Fibroblast of lung (primary cell): ENCODE measurements at places on chromosomes 6 and 20. TPM values are rescaled to one million over a fixed set of nuclear protein-coding genes. Genes with fewer than 3 reads are reported as not detected.

- peak; percentile 43 for DNase-seq
These were observed 4.4 kb upstream of the IFNGR1 start for GRCh38 chr6:137223370-137224131.

- peak; percentile 75 for DNase-seq
These were observed 814.8 kb downstream of the MAFB start for GRCh38 chr20:39874049-39874893.

GRCh38 chr20:64029293-64030117 lies 6.5 kb upstream of the C20orf204 start:
- no peak for DNase-seq

DNA sequence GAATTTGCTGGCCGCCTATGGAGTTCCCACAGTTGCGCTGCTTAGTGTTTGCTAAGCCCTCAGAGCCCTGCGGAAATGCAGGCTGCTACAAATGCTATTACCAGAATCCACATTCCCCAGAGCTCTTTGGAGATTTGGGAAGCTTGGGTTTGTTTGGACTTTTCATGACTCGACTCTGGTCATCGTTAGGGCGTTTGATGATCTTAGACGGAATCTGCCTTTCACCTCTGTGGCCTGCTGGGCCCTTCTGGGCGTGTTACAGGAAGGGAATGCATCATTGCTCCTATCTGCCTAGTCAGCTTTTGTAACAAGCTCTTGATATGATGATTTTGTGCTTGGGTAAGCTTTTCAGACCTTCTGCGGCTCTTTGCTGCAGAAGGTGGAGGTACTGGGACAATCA lies 50.8 kb downstream of the EYA2 start:
- no peak for DNase-seq

GRCh38 chr6:73369563-73369962 lies at the start of gene OOEP:
Gene OOEP (minus strand): TSS chr6:73369897. CDS start chr6:73369792, 105 bp downstream.
- DNase-seq: no peak

DNA sequence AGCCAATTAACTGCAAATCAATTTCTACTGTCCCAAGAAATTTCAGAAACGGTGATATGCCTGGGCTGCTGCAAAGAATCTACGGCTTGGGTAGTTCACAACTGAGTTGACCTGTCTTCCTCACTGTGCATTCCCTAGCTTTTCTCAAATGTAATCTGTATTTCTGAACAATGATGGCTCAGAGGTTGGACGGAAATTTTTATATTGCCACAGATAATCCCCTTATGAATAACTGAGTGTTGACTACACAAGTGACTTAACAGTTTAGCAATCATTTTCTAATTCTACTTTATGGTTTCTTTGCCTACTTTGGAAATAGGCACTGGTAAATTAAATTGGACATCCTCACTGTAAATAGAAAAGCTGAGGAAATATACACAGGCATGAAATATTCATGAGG lies 94.5 kb downstream of the ARHGAP18 start:
- DNase-seq: no peak

DNA sequence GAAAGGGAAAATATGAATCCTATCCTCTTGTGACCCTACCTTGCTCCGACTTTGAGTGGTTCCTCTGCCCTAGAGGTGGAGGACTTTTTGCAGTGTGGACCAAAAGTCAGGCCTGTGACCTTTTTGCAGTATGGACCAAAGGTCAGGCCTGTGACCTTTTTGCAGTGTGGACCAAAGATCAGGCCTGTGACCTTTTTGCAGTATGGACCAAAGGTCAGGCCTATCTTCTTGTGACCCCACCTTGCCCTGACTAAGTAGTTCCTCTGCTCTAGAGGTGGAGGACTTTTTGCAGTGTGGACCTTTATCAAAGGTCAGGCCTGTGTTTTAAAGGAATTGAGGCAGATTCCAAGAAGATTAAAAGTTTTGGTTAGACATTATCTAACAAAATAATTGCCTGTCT lies 10.9 kb upstream of the ERVFRD-1 start:
- no peak for DNase-seq

- DNase-seq: peak; percentile 15
These were observed 55.9 kb upstream of the LOC128125822 start for GRCh38 chr6:63516186-63516944.

- no peak for DNase-seq
These were observed 913.0 kb downstream of the C6orf118 start for GRCh38 chr6:164396071-164397047.

GRCh38 chr6:99184696-99185095 lies 164.8 kb downstream of the FAXC start:
- DNase-seq: no peak

GRCh38 chr6:106163966-106164877 lies 78.1 kb downstream of the PRDM1 start:
- peak; percentile 93 for DNase-seq

DNA sequence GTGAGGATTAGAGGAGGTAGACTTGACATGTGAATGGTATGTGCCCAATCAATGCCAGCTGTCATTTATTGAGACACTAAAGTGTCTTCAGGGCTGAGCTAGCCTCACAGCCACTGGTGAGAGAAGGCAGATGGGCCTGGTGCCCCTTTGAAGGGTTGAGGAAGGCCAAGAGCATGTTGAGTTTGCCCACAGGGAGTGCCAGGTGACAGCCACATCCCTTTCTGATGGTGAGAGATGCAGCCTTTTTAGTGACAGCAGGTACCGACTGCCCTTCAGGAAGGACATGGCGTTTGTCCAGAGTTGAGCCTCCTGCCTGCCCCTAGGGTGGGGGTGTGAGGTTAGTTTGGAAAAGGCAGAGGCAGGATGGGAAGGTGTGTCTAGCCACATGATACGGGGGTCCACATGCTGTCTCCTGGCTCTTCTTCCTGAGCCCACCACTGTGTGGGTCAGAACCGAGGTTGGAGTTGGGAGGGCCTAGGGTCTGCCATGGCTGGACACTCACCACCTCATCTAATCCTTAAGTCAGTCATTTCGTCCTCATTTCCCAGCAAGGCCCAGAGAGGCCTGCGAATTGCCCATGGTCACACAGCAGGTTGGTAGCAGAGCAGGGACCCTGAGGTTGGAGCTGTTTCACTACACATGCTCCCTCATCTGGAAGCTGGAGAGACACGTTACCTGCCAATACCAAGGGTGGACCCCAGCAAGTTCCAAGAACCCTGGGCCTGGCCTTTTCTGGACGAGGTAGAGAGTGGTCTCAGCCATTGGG lies 32.5 kb downstream of the SPDEF start:
- no peak for DNase-seq

- no peak for DNase-seq
These were observed 43.3 kb downstream of the SOX4 start for GRCh38 chr6:21636876-21637275.

WFDC2 gene
- not detected in 2 replicates for polyA plus RNA-seq

LINC00237 gene
- polyA plus RNA-seq: not detected in 2 replicates

PTK6 gene
- polyA plus RNA-seq: not detected in 2 replicates

PLA2G7 gene
- not detected in 2 replicates for polyA plus RNA-seq

ECT2L gene
- not detected in 2 replicates for polyA plus RNA-seq

SYNCRIP gene
- 29.2 and 37.7 TPM in 2 replicates for polyA plus RNA-seq

LSM14B gene
- 20.2 and 24.7 TPM in 2 replicates for polyA plus RNA-seq

KCNQ5 gene
- 0.74 and 3.1 TPM in 2 replicates for polyA plus RNA-seq
